ENCODE measurements at places on chromosomes 16 and 17.

DNA sequence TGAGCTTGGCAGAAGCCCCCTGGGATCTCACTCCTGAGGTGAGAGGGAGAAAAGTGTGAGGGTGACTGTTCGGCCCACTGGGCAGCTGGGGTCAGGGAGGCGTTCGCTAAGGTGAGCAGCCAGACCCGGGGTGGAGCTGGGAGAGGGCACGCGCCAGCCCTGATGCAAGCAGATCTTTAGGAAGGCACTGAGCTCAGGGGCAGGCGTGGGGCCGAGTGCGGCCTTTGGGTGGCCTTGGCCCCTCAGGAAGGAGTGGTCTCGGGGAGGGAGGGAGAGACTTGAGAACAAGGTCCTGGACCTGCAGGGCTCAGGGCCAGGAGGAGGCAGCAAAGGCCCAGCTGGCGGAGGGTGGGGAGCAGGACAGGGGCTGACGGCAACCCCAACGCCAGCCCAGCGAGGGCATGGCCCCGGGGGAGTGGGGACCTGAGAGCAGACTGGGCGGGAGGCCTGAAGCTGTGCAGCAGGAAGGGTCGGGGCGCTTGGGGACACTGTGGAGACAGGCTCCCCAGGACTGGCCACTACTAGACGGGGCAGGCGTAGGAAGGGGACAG lies 14.5 kb upstream of the WDR45B start:
- DNase-seq, result no peak

DNA sequence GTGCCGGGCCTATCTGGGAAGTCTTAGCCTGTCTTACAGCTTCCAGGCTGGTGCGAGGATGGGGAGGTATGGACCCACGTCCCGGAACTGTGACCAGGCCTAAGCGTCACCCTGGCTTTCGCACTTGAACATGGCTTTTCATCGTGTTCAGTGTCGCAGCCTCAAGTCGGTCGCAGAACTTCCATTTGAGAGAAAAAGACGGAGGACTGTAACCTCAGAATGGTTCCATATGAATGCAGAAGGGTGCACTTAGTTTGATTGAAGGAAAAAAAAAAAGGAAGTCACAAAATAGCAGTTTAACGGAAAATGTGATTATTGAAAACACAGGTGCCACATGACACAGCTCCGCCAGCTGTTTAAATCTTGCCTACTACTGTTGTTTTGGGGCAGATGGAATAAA lies 30.2 kb upstream of the JPT2 start:
- no peak for DNase-seq

DNA sequence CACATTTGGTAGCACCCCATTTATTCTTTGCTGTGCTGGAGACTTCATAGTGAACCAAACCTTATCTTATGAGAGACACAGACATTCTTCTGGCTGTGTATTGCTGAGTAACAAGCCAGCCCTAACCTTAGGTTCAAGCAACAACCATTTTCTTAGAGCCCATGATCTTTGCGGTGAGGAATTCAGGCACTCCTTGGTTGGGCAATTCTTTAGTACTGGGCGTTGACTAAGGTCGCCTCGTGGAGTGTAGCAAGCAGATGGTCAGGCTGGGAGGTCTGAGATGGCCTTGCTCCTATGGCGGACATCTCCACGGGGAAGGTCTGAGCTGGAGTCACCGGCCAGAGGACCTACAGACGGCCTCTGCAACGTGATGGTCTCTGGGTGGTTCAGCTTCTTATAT lies 43.1 kb downstream of the ARSG start:
- DNase-seq, result no peak

DNA sequence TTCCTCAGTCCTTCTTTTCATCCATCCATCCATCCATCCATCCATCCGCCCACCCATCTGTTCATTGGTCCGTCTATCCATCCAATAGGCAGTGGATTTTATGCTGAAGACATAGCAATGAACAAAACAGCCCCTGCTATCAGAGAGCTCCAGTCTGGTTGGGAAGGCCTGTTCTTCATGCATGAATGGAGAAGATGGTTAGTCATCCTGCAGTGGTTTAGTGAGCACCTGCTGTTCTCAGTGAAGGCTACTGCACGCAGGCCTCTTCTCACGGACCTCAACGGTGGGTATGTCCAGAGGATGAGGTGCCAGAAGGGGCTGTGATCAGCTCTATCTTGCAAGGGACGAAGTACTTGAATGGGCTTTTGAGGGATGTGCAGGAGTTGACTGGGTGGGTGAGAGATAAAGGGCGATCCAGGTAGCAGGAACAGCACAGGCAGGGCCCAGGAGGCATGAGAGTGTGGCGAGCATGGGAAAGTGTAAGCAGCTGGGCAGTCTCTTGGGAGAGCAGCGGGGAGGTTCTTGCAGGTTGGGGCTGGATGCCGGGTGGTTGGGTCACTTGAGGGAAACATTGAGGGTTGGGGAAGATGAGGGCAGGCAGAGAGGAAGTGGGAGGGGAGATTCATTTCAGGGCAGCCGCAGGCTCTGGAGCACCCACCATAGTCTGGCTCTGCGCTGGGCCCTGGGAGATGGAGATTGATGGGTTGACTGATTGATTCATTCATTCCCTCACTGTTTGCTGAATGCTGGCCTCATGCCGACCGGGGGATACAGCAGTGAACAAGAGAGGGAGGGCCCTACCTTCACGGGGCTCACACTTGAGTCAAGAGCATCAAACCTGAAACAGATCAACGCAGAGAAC lies 115.0 kb upstream of the CIBAR2 start:
- DNase-seq, result no peak

DNA sequence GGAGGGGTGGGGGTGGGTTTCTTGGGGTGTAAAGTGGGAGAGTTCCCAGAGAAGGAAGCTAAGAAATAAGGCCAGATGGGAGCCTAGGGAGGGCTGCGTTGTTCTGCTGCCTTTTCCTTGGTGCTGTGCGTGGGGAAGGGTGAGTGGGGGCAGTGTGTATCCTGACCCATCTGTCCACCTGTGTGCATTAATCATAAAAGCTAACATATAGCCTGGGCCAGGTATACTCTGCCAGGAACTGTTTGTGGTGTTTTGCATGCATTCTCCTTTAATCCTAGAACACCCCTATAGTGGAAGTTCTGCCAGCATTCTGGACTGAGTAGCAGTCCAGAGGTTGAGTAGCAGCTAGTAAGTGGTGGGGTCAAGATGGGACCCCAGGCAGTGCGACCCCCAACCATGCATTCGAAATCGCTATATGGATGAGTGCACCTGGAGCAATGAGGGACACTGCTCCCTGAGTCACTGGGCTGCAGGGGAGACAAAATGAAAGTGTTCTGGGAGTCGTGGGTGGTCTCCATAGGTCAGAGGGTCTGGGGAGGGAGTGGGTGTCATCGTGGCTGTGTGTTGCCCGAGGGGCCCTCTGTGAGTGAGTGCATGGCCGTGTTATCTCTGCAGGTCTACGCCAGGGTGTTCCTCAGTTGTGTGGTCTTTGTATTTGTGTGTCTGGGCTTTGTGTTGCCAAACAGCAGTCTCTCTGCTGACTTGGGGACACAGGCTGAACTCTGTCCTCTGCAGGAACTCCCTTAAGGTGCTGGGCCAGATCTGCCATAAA lies 1.3 kb downstream of the ERBB2 start:
- DNase-seq, result no peak

GRCh38 chr16:47781673-47782072 lies 320.5 kb downstream of the PHKB start:
- no peak for DNase-seq

GRCh38 chr17:80870401-80870800 lies 121.2 kb upstream of the CHMP6 start:
- peak; percentile 54 for DNase-seq

DNA sequence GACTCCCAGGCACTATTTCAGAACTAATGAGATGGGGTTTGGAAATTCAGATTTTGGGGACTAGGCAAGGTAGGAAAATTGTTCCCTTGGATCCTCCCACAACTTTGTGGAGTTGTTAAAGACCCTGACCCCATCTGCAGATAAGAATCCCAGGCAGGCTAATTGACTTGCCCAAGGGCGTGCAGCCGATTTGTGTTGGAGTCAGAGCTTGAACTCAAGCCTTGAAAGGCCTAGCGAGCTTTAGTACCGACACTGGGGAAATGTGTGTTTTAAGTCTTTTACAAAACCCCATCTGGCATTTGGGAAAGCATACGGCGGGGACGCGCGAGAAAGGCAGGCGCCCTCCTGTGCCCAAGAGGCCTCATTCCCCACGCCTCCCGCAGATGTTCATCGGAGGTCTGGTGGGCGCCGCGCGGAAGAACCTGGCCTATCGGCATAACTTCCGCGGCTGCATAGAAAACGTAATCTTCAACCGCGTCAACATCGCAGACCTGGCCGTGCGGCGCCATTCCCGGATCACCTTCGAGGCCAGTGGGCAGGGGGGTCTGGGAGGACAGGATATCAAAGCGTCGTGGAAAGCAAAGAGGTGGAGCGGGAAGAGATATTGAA lies 4.3 kb downstream of the CNTNAP1 start:
- no peak for DNase-seq

- no peak for DNase-seq
These were observed 1.3 kb downstream of the PSMD12 start for GRCh38 chr17:67364847-67365737.

GRCh38 chr16:78528265-78528664 lies 428.8 kb downstream of the WWOX start:
- DNase-seq, result no peak

GRCh38 chr16:3754081-3754703 lies 36.9 kb upstream of the TRAP1 start:
- no peak for DNase-seq

DNA sequence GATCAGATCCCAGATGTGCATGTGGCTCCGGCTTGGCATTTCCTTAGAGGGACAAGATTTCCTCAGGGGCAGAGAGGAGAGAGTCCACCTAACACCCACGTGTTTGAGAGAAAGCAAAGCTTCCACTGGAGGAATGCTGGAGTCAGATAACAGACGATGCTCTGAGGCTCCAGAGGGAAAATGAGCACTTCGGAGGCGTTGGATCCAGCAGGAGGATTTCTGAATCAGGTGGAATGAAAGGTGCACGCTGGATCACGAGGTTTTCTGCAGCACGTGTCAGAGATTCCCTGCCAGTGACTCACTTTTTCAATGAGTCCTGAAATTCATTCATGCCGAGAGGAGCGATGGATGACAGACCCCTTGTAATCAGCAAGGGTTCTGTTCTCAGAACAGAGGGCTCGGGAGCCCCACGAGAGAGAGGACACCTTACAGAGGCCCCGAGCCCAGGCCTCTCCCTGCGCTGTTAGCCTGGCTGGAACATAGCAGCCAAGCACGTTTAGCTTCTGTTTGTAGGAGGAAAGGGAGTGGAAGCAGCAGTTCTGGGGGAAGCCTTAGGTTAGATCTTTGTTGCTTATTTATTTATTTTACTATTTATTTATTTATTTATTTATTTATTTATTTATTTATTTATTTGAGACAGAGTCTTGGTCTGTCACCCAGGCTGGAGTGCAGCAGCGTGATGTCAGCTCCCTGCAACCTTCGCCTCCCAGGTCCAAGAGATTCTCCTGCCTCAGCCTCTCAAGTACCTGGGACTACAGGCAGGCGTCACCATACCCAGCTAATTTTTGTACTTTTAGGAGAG lies 49.3 kb upstream of the JPH3 start:
- DNase-seq, result no peak

GRCh38 chr17:72236980-72237633 lies 116.3 kb downstream of the SOX9 start:
- DNase-seq, result no peak

GRCh38 chr16:23508589-23509440 lies 1.5 kb downstream of the GGA2 start:
- no peak for DNase-seq

- DNase-seq, result no peak
These were observed 229.2 kb downstream of the MSI2 start for GRCh38 chr17:57485566-57485865.

GRCh38 chr16:15765880-15766279 lies 90.9 kb downstream of the MYH11 start:
- DNase-seq, result no peak

GRCh38 chr17:32222621-32223020 lies 43.0 kb upstream of the RHBDL3 start:
- DNase-seq, result no peak

DNA sequence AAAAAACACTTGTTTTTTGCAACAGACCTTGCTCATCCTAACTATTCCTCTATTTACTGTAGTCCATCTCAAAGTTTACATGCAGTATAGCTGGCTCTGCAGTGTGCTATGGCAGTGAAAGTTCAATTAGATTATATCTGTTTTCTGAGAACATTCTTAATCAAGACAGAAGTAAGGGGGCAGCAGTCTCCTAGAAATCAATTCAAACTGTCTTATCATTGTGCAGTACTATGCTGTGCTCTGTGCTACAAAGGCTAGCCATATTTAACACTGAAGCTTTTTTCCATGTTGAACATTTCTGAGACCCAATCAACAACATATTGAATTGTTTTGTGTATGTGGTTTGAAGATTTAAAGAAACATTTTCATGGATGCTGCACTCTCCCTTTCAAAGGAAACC lies 11.4 kb downstream of the NETO2 start:
- no peak for DNase-seq

DNA sequence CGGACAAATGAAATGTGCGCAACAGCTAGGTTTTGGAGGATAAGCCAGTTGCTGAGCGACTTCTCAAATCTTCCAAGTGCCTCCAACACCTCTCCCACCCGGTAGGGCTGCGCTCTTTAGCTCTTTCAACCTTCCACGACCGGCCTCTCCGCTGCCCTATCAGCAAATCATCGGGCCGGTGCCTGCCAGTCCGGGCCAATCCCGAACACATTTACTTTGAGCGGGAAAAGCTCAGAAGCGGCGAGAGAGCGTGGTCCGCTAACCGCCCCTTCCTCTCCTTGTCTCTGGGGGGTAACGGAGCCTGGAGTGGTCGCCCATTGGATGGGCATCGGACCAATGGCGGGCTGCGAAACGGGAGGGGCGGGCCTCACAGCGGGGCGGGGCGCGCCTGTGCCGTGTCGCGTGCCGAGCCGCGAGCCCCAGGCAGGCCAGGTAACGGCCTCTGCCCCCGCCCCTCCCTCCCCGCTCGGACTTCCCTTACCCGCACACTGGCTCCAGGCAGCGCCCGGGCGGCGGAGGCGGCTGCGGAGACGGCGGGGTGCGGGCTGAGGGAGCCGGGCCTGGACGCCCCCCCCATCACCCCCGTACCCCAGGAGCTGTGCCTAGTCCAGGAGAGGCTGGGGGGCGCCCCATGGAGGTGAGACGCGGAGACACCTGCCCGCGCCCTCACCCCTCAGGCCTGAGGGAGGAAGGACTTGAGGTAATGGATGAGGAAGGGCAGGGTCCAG lies at the start of gene MEIOC:
TSS of gene MEIOC (plus strand) at position 486 of the 728 bp plus-strand sequence. CDS start at position 632, 146 bp downstream.
- peak; percentile 27 for DNase-seq

DNA sequence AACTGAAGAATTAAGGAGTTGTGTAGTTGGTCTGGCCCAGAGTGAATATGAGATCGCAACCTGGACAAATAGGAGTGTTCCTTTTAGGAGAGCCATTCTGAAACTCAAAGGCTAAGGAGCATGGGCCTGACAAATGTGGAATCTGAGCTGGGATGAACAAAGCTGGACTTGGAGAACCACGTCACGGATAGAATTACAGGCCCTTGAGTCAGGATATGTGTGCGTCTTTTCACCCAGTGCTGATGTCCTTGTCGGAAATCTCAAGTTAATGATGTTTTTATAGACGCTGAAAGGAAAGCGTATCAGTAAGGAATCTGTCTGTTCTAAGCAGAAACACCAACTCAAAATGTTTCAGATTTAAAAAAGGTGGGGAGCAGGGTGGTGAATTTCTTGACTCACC lies 173.8 kb upstream of the ZKSCAN2 start:
- no peak for DNase-seq

GRCh38 chr16:20696618-20697017 lies 862 bp downstream of the ACSM1 start:
- DNase-seq, result no peak

- no peak for DNase-seq
These were observed 40.7 kb downstream of the ACTG1 start for GRCh38 chr17:81471818-81472456.

GRCh38 chr16:73154063-73154870 lies 106.3 kb upstream of the ZFHX3 start:
- no peak for DNase-seq

- no peak for DNase-seq
These were observed 9.7 kb upstream of the ARL5C start for GRCh38 chr17:39175695-39176093.

All from CD4-positive, alpha-beta T cell treated with Interleukin-6 for 4 hours (primary cell).